Esophagus squamous epithelium (tissue), 5 donors: ENCODE measurements at places on chromosomes 13 and 19.

GRCh38 chr13:38452656-38453055 lies 103.0 kb downstream of the UFM1 start:
- no peak for DNase-seq

GRCh38 chr13:40878321-40878720 lies 88.9 kb downstream of the SLC25A15 start:
- DNase-seq, result no peak

- no peak for DNase-seq
These were observed 1.4 kb downstream of the LRFN3 start for GRCh38 chr19:35937345-35938281.

- DNase-seq, result no peak
These were observed 7.5 kb upstream of the TSHZ3 start for GRCh38 chr19:31356587-31357314.

DNA sequence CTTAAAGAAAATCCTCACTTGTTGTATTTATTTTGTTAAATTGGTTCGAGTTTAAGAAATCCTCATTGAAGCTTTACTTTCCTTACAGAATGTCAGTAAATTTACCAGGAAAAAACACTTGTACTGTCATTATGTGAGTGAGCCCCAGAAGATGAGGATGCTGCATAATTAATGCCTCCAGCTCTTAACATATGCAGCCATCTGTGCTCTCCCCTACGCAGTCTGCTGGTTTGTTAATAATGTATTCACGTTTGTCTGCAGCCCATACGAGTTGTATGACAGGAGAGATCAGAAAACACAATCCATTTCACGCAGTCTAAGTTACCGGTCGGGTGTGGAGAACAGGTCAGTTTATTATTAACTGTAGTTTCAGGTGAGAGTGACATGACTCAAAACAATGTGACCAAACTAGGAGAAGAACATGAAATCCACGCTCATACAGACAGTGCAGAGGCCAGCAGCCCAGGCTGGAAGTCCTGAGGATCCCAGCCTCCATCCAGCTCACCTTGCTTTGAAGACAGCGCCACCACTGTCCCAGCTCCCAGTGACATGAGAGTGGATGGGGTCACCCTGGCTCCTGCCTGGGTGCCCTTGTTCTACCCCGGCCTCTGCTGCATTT lies 19.8 kb upstream of the ATP11A start:
- DNase-seq, result no peak

DNA sequence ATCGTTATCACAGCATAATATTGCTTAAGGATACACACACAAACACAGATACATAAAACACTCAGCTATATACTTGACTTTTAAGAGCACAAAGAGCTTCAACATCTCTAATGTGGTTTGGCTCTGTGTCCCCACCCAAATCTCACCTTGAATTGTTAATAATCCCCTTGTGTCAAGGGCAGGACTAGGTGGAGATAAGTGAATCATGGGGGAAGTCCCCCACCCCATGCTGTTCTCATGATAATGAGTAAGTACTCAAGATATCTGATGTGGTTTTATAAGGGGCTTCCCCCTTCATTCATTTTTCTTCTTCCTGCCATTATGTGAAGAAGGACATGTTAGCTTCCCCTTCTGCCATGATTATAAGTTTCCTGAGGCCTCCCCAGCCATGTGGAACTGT lies 481.4 kb downstream of the PCDH9 start:
- DNase-seq, result no peak

DNA sequence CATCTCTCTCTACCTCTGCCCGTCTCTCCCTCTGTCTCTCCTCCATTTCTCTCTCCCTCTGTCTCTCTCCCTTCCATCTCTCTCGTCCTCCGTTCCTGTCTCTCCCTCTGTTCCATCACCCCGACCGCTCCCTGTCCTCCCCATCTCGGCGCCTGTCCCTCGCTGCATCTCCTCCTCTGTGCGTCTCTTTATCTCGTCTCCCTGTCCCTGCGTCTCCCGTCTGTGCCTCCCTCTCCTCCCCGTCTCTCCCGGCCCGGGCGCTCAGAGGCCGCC lies 4.6 kb downstream of the GRIN2D start:
- DNase-seq, result no peak

DNA sequence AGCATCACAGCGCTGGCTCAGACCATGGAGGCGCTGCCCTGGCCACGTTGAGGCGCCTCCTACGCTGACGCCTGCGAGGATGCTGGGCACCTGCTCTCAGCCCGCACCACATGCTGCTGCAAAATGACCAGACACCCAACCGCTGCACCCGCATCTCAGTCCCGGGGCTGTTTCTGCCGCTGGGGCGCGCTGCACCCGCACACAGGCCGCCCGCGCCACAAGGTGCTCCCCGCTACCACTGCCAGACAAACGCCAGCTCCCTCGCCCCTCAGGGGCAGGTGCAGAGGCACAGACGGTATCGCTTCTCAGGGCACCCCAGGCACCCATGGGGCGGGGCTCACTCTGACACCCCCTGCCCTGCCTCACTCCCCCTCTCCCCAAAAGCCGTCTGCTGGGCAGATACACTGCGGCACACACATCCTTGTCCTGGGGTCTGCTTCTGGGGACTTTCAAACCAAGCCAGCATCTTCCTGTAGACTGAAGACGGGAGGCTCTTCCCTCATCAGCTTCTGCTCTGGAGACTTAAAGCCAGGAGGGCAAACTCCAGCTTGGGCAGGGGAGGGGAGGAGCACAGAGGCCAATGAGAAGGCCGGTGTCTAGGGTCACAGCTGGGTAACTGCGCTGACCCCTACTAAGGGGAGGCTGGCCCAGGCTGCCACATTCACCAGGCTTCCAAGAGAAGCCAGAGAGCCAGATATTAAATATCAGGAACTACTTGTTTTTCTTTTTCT lies 16.3 kb downstream of the CHERP start:
- DNase-seq, result no peak

DNA sequence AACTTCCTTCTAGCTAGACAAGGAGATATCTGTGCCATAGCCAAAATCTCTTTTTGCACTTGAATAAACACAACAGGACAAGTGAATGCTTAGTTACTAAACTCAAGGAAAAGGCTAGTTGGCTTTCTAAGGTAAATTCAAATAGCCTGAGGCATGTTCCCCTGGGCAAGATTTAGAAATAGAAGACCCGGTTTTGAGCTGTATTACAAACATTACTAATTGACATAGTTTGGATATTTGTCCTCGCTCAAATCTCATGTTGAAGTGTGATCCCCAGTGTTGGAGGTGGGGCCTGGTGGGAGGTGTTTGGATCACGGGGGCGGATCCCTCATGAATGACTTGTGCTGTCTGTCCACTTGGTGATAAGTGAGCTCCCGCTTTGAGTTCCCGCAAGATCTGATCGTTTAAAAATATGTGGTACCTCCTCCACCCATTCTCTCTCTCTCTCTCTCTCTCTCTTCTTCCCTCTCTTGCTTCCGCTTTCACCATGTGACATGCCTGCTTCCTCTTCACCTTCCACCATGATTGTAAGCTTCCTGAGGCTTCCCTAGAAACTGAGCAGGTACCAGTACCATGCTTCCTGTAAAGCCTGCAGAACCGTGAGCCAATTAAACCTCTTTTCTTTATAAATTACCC lies 3.9 kb upstream of the KBTBD6 start:
- DNase-seq, result no peak

DNA sequence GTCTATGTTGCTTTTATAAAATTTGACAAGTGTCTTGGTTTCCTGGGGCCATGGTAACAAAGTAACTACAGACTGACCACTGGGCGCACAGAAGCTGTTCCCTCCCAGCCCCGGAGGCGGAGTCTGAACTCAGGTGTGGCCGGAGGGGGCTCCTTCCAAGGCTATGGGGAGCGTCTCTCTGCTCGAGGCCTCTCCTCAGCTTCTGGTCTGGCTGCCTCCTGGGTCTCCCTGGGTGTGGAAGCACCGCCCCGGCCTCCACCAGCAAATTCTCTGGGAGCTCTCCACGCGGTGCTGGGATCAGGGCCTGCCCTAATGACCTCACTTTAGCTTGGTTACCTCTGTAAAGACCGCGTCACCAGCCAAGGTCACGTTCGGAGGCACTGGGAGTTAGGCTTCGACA lies 45.7 kb upstream of the F7 start:
- DNase-seq, result no peak

DNA sequence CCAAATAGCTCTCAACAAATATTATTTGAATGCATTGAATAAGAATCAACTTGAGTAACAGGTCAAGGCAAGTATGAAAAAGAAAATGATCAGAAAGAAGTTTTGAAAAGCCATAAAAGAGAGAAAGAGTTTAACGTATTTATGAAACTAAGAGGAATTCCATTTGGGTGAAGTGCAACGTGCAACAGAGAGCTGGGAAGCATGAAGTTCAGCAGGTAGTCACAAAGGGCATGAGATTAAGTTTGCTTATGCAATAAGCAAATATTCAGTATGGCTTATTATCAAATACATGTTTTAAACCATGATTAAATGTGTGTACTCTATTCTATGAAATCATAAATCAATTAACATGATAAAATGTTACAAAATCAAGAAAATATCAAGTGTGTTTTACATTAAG lies 62.7 kb upstream of the PCDH17 start:
- DNase-seq, result no peak

DNA sequence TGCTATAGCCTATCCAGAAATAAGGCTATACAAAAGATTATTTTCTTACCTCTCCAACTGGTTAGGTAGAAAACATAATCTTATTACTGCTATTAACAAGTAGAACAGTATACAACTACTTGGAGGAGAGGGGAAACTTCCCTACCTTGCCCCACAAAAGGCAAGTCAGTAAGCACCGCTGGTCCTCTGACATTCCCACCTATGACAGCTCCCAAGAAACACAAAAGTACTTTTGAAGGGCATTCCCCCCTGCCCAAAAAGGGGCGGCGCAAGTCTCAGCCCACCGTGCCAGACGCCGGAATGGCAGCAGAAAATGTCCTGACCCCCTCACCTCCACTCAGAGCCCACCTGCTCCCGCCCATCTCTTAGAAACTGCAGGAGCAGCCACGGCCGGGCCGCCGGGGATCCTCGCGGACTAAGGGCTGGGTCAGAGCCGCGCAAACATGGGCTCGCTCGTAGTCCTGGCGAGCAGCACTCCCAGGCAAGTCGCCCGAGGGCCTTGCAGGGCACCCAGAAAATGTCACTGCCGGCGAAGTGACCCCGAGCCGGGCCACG lies 437 bp downstream of the SUCLA2 start:
- no peak for DNase-seq

DNA sequence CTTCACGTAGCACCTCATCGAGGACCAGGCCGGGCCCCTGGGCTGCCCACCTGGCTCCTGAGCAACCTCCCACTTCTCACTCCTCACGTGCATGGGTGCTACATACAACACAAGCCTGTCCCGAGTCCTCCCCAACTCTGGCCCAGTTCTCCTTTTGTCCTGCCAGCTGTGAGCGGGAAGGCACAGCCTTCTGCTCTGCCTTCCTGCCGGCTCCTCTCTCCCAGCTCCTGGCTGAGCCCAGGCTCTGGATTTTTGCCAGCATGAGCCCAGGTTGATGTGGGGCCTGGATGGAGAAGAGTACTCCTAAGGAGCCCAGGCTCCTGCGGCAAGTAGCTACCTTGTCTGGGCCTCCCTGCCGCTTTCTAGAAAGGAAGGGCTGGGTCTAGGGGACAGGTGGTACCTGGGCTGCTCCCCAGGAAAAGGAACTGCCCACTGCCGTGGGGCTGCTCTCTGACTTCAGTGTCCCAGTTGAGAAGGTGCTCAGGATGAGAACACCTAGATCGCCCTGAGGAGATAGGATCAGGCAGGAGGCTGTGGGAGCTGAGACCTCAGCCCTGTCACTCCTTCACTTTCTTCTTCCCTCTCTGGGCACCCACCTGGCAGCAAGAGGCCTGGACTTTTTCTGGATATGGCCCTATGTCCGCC lies 23.6 kb downstream of the LYL1 start:
- DNase-seq, result no peak
